ENCODE measurements at places on chromosomes 12 and 14.

GRCh38 chr14:81801921-81802320, 268.3 kb upstream of the SEL1L start:
- DNase-seq, result no peak

- DNase-seq, result no peak
These were observed 18.4 kb downstream of the AKT1 start for GRCh38 chr14:104776961-104777807.

DNA sequence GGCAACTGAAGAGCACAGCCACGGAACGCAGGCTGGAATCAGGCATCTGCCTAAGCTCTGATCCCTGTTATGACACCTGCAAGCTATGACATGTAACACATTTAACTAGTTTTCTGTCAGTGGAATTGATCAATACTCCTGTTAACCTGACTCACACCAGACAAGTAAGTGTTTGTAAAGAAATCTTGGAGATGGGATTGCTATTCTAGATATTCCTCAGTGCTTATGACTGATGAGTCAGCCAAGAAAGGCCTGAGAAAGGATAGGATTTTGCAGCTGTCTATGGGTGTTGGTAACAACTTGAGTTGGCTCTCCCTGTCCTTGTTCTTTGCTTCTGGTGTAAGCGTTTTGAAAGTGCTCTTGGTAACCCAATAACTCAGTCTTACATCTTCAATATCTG, 110.5 kb downstream of the GPR135 start:
- no peak for DNase-seq

- DNase-seq, result no peak
These were observed 28.2 kb downstream of the FOXA1 start for GRCh38 chr14:37566811-37567371.

DNA sequence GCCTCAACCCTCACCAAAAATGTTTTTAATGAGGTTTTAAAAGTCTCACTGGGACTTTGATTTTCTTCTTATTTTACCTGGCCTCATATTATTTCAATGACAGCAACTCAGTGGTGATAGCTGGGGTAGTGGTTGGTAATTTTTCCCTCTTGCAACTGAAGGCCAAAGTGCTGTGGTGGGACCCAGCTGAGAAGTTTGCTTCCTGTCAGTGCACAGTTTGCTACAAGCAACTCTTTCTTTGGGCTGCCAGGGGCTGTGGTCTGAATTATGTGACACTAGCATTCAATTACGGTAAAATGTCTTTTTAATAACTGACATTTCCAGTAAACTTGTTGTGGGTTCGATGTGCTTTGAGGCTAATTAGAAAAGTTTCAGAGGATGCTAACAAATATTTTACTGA, 65.3 kb downstream of the IFNG start:
- no peak for DNase-seq

- no peak for DNase-seq
These were observed 68.0 kb upstream of the FAR2 start for GRCh38 chr12:29081101-29081500.

DNA sequence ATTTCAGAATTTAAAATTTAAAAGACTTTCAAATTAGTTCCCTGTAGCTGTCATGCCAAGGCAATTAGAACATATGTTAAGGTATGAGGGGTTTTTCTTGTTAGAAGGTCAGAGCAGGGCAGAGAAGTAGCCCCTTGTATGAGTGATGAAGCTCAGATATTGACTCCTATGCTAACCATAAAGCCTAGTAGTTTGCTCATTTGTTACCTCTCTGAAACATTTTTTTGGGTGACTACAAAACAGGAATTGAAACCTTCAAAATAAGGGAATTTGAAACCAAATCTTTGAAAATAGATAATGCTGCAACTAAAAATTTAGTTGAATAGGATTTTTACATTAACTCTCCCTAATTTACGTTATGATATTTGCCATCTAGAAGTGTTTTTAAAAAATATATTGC, 333.5 kb downstream of the NAV3 start:
- no peak for DNase-seq

DNA sequence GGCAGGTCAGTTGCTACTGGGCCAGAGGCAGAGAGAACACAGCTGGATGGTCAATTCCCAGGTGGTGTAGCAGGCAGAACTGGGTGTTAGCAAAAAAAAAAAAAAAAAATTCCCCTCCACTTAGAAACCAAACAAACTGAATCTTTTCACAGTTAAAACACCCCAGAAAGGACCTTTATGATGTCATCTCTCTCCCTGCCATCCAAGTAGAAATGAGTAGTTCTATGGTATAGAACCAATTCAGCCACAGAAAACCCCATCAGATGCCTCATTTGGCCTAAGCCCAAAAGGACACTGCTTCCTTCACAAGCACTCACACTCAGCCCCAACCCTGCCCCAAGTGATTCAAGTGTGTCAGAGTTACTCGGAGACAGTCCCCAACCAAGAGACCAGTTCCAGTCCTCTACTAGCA, 230.8 kb downstream of the DPF3 start:
- DNase-seq, result no peak

- DNase-seq, result no peak
These were observed 4.3 kb upstream of the FBRSL1 start for GRCh38 chr12:132485619-132486018.

DNA sequence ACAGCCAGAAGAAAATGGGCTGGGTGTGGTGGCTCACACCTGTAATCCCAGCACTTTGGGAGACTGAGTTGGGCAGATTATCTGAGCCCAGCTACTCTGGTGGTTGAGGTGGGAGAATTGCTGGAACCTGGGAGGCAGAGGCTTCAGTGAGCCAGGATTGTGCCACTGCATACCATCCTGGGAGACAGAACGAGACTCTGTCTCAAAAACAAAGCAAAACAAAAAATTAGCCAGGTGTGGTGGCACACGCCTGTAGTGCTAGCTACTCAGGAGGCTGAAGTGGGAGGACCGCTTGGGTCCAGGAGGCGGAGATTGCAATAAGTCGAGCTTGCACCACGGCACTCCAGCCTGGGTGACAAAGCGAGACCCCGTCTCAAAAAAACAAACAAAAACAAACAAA, 3.8 kb upstream of the EMP1 start:
- DNase-seq, result no peak

DNA sequence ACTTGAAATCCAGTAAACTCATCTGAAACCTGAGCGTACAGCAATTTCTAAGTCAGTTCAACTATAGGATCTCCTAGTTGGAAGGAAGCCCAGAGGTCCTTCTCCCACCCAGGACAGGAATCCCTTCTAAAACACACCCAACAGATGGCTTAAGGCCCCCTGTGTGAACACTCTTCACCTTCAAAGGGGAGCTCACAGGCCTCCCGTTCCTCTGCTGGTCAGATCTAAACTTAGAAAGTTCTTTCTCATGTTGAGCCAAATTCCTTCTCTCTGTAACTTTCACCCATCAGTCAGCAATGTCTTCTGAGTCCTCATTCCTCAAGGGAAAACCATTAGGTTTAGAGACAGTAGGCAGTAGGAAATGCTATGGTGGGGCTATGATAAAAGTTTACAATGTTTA, 355.2 kb downstream of the PCNX1 start:
- DNase-seq, result no peak

- DNase-seq, result no peak
These were observed 280.0 kb downstream of the DPF3 start for GRCh38 chr14:72613975-72614319.

DNA sequence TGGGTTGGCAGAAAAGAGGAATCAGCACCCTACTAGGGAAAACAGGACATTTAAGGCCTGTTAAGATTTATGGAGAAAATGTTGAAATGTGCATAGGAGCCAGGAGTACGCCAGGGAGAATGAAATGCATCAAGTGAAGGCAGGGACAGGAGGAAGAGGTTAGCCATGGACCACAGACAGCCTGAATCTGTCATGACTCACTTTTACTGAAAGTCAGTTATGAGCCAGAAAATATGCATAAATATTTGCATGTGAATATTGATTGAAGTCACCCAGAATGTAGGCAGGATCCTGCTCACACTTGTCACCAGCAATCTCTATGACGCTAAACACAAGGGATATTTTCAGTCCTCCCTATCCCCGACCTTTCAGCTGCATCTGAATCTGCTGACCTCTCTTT, 25.1 kb upstream of the CDK17 start:
- no peak for DNase-seq
